ENCODE measurements at places on chromosomes 2 and 18.

GRCh38 chr2:105496271-105496670 lies 97.4 kb upstream of the FHL2 start:
- DNase-seq: no peak

DNA sequence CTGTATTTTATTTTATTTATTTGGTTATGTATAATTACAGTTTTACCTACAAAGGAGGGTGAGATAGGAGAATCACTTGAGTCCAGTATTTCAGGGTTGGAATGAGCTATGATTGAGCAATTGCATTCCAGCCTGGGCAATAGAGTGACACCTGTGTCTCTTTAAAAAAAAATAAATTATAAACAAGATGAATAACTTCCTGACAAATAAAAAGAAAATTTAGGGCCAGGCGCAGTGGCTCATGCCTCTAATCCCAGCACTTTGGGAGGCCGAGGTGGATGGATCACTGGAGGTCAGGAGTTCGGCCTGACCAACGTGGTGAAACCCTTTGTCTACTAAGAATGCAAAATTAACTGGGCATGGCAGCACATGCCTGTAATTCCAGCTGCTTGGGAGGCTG lies 17.3 kb downstream of the MTA3 start:
- no peak for DNase-seq

GRCh38 chr18:59005262-59005661 lies 134.4 kb upstream of the SEC11C start:
- no peak for DNase-seq

DNA sequence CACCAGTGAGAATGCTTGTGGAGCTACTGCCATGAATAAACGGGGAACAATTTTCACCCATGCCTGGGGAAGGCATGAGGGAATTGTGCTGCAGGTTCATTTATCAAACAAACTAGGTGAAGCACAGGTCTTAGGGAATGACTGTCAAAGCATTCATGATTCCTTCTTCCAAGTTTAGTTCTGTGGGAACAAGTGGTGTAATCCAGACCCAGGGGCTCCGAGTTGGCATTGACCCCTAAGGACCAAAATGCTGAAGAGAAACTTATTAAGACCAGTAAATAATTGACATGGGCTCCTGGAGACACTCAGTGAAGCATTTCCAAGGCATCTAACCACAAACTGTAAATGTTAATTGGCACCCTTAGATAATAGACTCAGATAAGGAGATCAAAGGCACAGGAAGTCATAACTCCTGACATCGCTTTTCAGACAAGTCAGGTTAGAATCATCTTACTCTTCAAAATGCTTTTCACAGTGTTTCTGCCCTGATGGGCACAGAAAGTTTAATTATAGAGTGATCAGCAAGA lies 96.9 kb downstream of the SPP2 start:
- DNase-seq: no peak

DNA sequence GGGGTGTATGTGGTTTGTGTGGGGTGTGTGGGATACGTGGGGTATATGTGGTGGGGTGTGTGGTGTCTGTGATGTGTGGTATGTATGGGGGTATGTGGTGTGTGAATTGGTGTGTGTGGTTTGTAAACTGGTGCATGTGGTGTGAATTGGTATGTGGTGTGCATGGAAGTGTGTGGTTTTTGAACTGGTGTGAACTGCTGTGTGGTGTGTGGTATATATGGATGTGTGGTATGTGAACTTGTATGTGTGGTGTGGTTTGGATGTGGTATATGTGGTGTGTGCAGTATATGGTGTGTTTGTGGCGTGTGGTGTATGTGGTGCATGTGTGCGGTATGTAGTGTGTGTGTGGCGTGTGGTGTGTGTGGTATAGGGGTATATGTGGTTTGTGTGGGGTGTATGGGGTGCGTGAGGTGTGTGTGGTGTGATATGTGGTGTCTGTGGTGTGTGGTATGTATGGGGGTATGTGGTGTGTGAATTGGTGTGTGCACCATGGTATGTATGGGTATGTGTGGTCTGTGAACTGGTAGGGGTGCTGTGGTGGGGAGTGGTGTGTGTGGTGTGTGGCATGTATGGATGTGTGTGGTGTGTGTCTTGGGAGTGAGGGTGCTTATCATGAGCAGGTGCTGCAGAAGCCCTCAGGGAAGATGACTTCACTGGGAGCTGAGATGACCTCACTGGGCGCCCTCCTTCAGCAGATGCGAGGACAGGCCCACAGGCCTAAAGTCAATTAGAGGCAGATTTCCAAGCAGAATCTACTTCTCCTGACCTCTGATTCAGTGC lies 209.6 kb upstream of the TNP1 start:
- no peak for DNase-seq

DNA sequence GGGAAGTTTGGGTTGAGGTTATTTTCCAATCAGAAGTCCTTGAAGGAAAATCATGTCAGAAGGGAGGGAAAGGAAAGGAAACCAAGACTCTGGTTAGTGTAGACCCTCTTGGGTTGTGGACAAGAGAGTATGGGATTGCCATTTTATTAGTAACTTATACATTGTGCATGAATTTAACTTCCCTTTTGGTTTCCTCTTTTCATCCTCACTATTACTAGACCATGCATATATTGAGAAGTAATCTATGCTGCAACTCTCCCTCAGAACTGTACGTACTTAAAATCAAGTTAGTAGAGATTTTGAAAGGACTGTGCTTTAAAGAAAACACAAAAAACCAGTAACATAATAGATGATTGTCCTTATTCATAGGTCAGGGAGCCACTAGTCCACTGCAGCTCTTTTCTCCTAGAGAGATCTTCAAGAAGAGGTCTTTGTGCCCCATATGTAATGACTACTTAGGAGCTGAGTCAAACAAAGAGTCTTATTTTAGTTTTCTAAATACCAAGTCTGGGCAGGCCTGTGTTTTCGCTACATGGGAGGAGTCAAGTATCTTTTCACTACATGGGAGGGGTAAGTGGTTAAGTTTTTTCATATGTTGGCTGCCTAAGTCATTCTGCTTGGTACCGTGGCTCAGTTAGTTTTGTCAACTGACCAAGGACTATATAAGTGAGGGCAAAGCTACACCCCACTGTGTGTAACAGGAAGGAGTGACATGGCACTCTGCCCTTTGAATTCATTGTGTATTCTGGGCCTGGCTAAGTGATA lies 25.2 kb upstream of the FAM117B start:
- no peak for DNase-seq
